ENCODE measurements at places on chromosomes 2 and 18. TPM values are rescaled to one million over a fixed set of nuclear protein-coding genes. Genes with fewer than 3 reads are reported as not detected.

- DNase-seq: no peak
Measured at GRCh38 chr2:1593371-1594122, 150.8 kb downstream of the PXDN start.

DNA sequence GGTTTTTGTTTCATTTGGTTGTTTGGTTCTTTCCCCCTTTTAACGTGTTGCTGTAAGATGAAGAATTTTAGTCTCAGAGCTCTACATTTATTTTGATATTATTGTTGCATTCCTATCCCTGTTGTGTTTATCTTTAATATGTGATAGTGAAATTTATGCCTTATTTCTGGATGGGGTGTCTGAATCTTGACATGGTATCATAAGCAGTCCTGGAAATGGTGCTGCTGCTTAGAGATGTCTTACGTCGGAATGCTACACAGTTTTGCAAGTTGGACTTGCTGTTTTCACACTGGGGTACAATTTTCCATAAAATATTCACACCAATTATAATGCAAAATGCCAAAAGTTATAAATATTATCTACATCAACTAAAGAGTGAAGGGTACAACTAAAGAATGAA, 164.0 kb downstream of the GPD2 start:
- no peak for DNase-seq

GRCh38 chr2:127649684-127650040, 3.7 kb downstream of the GPR17 start:
- DNase-seq: peak; percentile 67

DNA sequence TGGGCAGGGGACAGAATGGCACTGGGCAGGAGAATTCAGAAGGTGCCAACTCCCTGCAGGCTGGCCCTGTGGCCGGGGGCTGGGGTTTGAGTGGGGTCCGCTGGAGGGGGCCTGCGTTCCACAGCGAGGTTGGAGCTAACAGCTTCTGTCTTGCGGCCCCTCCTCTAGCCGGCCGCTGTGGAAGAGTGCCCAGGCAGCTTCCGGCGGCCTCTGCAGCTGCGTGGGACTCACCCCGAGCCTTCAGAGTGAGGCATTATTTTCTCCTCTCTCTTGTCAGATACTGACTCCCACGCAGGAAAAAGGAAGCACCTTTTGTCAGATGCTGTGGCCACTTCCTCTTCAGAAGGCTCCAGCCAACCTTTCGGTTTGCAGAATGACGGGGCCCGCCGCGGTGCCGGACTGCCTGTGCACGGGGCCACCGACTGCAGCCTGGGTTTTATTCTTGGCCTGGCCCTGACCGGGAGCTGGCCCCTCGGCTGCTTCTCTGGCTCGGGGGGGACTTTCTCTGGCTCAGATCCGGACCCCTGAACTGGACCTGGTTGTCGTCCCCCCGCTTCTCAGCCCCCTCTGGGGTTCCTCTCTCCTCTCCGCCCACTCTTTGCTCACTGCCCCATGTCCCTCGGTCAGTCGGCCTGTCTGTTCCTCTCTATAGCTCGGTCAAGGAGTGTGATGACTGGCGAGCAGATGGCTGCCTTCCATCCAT, 40.1 kb downstream of the ARHGAP25 start:
- DNase-seq: peak; percentile 52

FBXO15 gene
- 0.91 TPM for total RNA-seq

All from activated T-helper 2 cell treated with anti-CD3 and anti-CD28 coated beads, Interferon-gamma antibody, Interleukin-2, Interleukin-4, amounts not matched to agents 10 μg/mL and 5 μg/mL and 100 μg/mL, durations not matched to agents 14 hours and 24 hours and 36 hours (primary cell).